ENCODE measurements at places on chromosomes 2 and 18.

- DNase-seq = no peak
Measured at GRCh38 chr2:189608170-189608569, 27.6 kb upstream of the SLC40A1 start.

DNA sequence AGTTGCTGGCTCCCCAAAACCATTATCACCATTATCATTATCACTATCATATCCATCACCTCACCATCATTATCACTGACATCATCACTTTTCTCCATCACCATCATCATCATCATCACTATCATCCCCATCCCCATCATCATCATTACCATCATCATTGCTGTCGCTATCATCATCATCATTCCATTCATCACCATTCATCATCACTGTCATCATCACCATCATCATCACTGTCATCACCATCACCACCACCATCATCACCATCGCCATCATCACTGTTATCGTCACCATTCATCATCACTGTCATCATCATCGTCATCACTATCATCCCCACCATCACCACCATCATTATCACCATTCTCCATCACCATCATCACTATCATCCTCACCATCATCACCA, 9.0 kb downstream of the HPCAL1 start:
- no peak for DNase-seq

- DNase-seq = no peak
Measured at GRCh38 chr2:46379213-46380037, 82.2 kb downstream of the EPAS1 start.

DNA sequence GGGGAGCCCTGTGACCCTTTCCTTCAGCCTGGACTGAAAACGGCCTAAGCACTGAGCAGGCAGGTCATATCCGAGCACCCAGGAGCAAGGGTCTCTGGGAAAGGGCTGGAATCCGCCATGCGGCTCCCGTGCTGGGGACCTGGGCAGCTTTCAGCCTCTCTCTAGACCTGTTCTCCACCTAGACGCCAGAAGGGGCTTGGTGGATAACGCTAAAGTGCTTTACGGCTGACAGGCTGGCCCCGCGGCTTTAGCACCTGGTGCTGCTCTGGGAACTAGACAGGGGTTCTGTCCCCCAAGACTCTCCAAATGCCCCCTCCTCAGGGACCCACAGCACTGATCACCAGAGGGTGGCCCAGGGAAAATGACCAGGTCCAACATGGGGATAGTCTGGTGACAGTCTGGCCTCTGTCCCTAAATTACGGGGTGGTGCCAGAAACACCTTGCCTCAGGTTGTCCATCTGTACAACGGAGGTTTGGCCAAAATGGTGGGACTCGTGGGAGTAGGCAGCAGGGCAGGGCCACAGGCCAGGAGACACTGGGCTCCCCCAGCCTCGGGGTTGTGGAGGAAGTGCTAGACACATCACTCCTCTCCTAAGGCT, 13.0 kb downstream of the SDC1 start:
- no peak for DNase-seq

DNA sequence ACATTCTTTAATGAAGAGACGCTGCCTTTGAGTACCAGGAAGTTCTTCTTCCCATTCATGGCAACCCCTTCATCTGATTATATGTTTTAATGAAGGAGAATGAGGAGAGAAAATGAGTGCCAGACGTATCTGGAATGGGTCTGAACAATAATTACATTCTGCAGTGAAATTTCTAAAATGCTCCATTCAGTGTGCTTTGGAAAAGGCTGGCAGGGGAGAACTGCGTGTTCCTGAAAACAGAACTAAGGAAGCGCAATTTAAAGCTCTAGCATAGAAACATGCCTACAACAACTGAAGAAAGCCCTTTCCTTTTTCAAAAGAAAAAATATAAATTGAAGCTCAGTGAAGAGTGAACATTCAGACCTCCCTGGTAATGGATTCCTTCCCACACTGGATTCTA, 58.8 kb downstream of the BOD1L2 start:
- DNase-seq = no peak

DNA sequence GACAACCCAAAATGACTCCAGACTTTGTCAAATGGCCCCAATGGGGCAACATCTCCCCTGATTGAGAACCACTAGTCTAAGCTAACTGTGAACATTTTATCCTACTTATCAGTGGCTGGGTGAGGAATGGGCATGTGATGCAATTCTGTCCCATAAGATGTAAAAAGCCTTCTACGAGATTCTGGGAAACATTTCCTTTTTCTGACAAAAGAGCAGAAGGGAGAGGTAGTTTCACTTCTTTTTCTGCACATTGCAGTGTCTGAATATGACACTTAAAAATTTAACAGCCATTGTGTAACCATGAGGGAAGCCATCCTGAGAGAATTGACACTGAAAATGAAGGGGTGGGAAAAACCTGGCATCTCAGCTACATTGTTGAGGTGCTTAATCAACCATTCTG, 17.3 kb upstream of the MARCHF4 start:
- peak; percentile 76 for DNase-seq

- no peak for DNase-seq
Measured at GRCh38 chr2:32732912-32733472, 105.1 kb downstream of the TTC27 start.

DNA sequence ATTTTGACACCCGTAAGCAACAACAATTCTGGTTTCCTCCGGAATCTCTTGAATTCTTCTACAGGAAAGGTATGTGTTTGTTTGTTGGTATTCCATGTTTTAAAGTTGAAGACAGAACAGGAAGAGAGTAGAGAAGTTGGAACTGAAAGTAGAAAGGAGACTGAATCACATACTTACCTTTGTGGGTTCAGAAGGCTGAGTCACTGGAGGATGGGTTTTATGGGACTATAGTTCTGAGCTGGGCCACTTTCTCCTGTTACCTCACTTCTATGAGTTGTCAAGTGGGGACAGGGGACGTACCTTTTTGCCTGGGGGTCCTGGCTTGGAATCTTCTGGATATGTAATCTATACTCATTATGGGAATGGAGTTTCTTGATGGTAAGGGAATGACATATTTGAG, 40.9 kb downstream of the KDM3A start:
- no peak for DNase-seq

GRCh38 chr18:74976331-74976909, 232.5 kb downstream of the PTGR3 start:
- no peak for DNase-seq

GRCh38 chr2:20585710-20586594, 64.9 kb downstream of the HS1BP3 start:
- no peak for DNase-seq

DNA sequence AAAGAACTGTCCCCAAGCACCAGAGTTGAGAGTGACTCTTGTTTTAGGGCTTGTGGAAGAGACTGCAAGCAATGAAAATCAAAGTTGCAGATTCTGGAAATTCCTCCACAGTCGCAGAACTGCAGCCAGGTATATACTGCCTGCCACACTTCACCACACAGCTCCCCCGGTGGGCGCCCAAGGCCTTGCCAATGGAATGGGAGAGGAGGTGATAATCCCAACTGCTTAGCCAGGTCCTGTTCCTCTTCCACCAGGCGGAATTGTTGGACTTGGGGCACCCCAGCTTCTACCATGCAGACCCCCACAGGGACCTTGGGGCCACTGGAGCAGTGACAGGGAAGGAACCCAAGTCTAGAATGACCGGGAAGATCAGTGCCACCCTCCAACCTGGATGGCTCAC, 4.8 kb upstream of the PDIA6 start:
- DNase-seq = no peak

DNA sequence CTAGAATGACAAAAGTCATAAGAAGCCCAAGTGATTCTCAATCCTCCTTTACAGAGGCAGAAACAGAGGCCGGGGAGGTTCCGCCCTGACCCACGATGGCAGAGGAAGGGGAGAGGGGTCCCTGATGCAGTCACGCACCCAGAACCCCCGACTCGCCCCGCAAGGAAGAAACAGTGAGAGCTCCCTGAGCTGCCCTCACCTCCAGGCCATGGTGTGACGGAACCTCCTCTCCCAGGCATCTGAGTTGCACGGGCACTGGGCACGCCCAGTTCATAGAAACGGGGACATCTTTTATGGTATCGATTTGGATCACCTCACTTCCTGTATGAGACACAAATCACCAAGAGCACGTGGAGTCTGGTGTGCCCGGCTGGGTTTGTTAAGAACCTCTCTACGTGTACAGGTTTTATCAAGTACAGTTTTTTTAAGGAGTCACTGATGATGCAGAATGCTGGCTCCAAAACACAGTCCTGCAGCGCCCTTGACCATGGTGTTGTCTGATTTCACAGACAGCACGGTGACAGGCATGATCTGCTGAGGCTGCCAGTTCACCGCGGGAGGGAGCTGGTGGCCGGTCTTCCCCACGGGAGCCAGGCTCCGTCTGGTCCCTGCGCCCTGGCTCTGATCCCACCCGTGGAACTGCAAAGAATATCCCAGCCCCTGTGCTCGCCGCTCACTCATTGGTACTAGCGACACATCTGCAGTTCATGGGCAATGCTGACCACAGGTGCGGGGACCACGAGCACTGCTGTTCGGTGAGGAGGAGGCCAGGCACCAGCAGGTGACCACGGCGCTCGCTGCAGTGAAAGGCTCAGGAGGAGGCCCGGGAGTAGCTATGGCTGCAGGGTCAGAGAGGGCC, 35.6 kb downstream of the PXDN start:
- DNase-seq = peak; percentile 51

- DNase-seq = peak; percentile 33
Measured at GRCh38 chr2:199404841-199405240, 52.9 kb downstream of the SATB2 start.

GRCh38 chr2:178997477-178997876, 52.5 kb downstream of the CCDC141 start:
- no peak for DNase-seq

GRCh38 chr18:48997985-48998831, 47.4 kb upstream of the SMAD7 start:
- peak; percentile 93 for DNase-seq

DNA sequence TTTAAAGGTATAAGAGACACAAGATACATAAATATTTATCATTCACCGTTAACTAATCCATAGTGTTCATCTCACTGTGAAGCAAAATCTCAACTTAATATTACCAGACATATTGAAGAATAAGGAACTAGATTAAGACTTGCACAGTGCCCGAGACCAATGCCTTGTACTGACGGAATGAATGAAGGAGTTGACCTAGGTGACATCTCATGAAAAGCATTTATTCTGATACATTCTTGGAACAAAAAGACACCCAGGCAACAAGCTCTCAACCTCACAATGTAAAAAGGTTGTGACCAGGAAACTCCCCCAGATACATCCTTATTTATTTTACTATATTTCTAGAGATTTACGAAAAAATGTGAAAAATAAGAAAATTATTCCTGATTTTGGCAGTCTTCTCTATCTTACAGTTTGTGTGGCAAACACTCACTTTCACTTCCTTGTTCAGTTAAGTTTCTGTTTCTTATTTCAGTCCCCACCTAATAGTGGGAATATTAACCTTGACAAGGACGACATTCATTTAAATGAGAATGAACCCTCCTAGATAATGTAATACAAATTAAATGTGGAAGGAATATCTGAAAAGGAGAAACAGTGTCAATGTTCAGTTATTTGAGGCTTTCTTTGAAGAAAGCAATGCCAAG, 28.4 kb downstream of the M1AP start:
- no peak for DNase-seq

- no peak for DNase-seq
Measured at GRCh38 chr2:6623746-6624145, 242.0 kb downstream of the CMPK2 start.

- DNase-seq = peak; percentile 45
Measured at GRCh38 chr2:120469426-120469825, 123.5 kb downstream of the INHBB start.

DNA sequence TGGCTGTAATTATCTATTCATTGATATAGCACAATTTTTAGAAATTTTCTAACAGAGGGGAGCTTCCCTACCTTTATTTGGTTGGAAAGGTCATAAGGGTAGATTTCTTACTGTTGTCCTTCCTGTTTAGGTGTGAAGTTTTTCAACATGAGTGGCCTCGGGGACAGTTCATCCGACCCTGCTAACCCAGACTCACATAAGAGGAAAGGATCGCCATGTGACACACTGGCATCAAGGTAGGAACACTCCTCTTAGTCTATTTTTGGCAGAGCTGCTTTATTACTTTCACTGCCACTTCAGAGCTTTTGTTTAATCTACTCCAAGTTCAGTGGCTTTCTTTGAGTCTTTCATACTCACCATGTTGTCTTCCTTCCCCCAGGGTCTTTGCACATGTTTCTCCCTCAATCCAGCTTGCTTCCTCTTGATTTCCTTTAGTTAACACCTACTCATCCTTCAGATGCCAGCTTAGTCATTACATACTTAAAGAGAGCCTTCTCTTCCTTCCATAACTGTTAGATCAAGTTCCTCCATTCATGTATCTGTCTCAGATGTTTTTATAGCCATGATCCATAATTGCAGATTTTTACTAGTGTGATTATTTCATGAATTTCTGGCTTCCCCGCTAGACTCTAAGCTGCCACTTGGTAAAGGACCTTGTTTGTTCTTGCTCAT, 134.5 kb downstream of the PTRHD1 start:
- no peak for DNase-seq

DNA sequence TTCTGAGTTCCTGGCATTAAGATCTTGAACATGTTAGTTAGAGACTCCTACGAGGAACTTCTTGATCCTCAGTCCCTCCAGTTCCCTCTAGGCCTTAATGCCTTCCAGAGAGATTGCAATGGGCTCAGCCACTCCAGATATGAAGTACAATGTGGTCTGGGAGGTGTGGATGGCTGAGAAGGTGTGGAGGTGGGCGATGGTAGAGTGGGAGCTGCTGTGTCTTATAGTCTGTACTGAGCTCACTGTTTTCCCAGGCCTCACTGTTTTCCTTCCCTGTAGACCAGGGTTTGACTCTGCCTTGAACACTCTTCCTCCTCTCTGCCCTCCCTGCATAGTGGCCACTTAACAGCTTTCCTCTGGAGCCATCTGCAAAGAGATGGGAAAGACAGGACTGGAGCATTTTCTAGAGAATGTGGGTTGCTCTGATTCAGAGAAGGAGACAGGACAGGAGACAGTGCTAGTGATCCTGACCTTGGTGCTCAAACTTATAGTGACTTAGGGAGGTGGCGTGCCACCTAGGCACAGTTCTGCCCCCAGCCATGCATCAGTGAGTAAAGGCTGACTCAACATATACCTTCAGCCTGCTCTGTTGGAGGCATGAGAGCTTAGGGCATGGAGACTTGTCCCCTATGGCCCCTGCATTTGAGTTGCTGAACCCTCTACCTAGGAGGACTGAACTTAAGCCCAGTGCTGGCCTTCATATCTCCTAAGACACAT, 129.7 kb downstream of the TDRD15 start:
- no peak for DNase-seq

DNA sequence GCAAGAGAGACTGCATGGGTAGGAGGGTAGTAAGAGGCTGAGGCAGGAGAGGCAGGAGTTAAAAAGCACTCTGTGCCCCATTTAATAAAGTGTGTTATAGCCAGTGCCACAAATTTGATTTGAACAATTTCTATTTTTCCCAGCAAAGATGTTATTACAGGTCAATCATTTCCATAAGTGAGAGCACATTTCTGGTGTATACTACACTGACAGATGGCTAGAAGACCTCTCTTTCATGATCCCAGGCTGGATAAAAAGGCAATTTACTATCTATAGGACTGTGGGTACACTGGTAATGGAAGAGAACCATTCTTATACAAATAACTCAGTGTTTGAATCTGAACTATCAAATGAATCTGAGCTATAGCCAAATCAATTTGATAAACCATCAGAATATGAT, 176.2 kb downstream of the FSHR start:
- DNase-seq = no peak

- DNase-seq = no peak
Measured at GRCh38 chr2:81437456-81438000, 1133.0 kb upstream of the LRRTM1 start.
